ENCODE measurements at places on chromosomes 2 and 18.

- no peak for DNase-seq
These were observed 42.7 kb downstream of the RRM2 start for GRCh38 chr2:10165282-10165681.

GRCh38 chr2:206836722-206837121, 71.3 kb downstream of the FASTKD2 start:
- no peak for DNase-seq

- DNase-seq: no peak
These were observed 15.8 kb upstream of the TRPM8 start for GRCh38 chr2:233901367-233901766.

DNA sequence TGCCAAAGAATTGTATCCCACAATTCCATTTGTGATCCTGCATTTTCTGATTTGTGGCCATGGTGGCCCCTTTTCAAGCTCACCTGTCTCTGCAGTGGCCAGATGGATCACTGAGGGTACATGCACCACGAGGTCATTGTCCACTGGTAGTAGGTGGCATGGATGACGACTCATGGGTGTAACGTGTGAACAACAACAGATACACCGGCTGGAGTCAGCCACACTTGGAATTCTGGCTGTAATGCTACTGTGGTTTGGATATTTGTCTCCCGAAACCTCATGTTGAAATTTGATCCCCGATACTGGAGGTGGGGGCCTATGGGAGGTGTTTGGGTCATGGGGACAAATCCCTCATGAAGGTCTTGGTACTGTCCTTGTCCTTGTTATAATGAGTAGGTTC, 102.2 kb upstream of the TAF1B start:
- DNase-seq: no peak

GRCh38 chr2:235005603-235006259, 53.9 kb downstream of the SH3BP4 start:
- no peak for DNase-seq

GRCh38 chr2:134252092-134252750, 1.7 kb upstream of the MGAT5 start:
- no peak for DNase-seq
